ENCODE measurements at places on chromosomes 11 and 22.

GRCh38 chr11:35058669-35059434, 80.1 kb upstream of the CD44 start:
- peak; percentile 86 for DNase-seq

DNA sequence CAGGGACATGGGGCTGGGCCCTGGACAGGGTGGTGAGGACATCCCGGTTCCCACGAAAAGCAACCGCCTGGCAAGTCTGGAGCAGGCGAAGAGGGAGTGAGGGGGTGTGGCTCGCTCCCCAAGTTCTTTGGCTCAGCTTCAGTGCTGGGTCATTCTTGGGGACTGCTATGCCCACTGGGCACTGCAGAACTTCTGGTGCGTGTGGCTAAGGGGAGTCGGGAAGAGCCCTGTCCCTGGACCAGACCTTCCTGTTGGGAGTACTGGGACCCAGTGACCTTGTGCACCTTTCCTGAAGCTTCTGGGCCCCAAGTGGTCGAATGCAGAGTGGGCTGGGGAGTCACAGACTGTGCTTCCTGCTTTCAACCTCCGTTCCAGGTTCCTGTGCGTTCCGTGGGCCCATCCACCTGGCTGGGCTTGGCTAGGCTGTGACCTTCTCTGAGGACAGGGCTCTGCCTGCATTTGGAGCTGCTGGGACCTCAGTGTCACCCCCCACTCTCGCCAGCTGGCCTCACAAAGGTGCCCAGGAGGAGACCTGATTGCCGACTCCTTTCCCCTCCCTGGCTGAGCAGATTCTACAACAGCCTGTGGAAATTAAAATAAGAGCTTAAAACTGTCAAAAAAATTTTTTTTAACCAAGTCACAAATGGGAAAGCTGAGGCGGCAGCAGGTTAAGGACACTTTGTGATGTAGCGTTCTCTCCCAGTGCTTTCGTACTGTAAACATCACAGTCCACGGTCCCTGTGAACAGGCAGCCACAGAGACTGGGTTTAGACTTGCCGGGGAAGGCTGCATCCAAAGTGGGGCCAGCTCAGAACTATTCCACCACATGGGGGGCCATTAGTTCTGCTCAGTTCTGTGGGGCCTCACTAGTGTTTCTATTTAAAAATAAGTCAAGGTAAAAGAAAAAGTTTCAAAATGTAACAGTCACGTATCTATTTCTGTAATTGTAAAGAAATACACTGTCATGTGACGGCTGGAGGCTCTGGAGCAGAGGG, 63.8 kb upstream of the WNT7B start:
- DNase-seq: no peak

- DNase-seq: no peak
These were observed 16.2 kb upstream of the CTTN start for GRCh38 chr11:70381872-70382861.

GRCh38 chr11:96238563-96239135, 104.3 kb downstream of the MAML2 start:
- no peak for DNase-seq

- no peak for DNase-seq
These were observed 15.2 kb downstream of the SCARF2 start for GRCh38 chr22:20422271-20423007.

DNA sequence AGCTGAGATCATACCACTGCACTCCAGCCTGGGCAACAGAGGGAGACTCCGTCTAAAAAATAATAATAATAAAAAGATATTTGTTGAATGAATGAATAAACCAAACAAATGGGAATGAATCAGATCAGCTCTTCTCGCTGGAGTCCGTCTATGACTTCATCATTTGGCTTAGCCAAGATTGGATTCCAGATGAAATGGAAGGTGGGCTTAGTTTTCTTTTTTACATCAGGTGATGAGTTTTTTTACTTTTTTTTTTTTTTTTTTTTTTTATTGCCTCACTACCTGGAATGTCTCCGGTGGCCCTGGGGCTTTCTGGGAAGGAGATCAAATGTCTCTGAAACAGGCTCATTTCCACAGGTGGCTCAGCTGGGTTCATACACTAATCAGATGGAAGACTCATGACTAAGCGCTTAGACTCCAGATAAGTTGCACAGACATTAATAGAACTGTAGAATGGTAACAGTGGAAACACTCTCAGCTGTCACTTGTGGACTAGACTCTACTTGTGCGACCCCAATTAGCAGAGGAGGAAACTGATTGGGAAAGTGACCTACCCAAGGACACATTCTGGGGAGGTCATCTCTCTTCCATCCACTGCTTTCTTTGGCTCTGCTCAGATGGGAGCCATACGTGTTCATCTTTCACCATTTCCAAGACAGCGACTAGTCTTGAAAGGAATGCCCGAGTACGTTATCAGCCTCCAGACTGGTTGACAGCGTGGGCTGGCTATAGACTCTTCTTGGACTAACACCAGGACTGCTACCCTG, 20.5 kb upstream of the RBFOX2 start:
- DNase-seq: no peak
